ENCODE measurements at places on chromosomes 7 and 10.

- DNase-seq, result peak; percentile 21
These were observed 822 bp downstream of the SAMD9L start for GRCh38 chr7:93147363-93147762.

DNA sequence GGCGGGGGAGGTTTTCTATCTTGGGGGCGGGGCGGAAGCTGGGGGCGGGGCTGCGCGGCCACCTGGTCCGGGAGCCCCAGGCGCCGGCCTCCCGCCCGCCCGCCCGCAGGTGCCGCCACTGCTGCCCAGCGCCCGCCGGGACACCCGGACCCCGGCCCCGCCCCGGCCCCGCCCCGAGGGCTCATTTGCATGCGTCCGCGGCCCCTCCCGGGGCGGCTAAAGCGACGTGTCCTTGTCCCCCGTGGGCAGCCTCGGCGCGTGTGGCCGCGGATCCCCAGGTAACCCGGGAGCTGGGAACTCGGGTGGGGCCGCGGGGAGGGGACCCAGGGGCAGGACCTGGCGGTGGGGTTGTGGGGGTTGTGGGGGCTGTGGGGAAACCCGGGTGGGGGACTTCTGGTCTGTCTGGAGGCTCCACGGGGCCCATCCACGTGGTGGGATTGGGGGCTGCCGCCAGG is at the start of gene BHLHA15:
Gene BHLHA15, plus strand, starts transcription at position 219 of the 455 bp plus-strand sequence. CDS start 871 bp downstream, outside the sequence.
- no peak for DNase-seq

- DNase-seq, result no peak
These were observed 63.6 kb downstream of the ADARB2 start for GRCh38 chr10:1673568-1674345.

GRCh38 chr7:128321044-128321422 is 22.7 kb downstream of the RBM28 start:
- no peak for DNase-seq

DNA sequence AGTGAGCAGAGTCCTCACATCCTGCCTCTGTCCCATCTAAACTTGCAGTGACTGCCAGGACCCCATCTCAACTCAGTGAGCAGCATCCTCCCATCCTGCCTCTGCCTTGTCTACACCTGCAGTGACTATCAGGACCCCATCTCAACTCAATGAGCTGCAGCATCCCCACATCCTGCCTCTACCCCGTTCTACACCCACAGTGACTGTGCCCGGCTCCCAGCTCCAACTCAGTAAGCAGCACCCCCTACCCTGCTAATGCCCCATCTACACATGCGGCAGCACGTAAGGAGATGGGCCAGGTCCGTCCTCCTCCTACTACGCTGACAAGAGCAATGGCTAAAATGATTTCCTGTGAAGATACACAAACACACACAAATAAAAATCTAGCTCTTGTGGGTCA is 65.5 kb downstream of the TNS3 start:
- DNase-seq, result no peak

DNA sequence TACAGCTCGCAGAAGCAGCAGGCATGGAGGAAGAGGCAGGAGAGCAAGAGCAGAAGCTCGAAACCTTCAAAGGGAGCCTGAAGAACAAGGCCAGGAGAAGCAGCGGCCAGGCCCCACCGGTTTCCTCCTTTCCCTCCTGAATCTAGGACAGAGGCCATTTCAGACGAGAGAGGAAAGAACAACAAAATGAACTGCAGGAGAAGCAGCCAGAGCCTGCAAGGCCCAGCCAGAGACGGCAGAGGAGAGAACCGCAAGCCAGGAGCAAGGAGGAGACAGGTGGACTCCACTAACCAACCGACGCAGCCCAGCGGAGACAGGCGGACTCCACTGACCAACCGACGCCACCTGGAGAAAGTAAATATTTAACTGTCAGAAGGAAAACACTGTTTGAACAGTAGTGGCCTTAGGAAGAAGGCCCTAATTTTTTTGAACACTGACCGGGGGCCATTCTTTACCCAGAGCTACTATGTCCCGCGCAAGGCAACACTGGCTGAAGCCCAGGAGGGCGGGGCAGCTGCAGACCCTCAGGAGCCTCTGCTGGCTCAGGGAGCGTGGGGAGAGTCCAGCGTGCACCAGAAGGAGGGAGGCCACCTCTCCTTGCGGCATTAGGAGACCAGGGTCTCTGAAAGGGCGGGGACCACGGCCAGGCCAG is 559.2 kb downstream of the PTPRN2 start:
- no peak for DNase-seq

- no peak for DNase-seq
These were observed 11.8 kb downstream of the PON1 start for GRCh38 chr7:95312561-95312960.

DNA sequence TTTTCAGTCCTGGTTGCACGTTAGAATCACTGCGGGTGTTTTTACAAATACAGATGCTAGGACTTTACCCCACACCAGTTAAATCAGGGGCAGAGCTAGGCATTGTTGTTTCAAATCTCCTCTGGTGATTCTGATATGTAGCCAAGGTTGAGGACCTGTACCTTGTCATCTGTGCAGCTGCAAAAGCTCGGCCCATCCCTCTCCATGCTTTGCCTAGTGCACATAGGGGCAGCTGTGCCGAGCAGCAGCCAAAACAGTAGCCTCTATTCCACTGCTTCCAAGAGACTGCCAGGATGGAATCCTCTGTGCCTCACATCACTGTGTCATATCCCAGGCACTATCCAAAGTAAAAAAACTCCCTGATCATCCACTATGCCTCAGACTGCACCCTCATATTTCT is 181.3 kb downstream of the CDK14 start:
- no peak for DNase-seq

- no peak for DNase-seq
These were observed 48.5 kb upstream of the OSBPL3 start for GRCh38 chr7:25028370-25029021.

GRCh38 chr7:54260941-54261371 is 281.2 kb upstream of the VSTM2A start:
- no peak for DNase-seq

DNA sequence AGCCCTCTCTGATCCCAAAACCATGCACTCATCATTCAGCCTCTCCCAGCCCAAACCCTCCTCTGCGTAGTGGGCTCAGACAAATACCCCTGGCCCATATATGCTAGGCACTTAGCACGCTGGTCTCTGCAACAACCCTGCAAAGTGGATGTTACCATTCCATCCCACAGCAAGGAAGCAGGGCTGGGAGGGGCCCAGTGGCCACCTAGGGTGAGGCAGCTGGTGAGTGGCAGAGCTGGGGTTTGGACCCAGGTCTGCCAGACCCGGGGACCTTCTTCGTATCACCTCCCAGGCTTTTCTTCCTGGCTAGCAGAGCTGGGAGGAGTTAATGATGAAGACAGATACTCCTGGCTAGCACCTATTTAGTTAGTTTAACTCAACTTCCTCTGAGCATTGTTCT is 33.1 kb upstream of the SLC29A3 start:
- no peak for DNase-seq

DNA sequence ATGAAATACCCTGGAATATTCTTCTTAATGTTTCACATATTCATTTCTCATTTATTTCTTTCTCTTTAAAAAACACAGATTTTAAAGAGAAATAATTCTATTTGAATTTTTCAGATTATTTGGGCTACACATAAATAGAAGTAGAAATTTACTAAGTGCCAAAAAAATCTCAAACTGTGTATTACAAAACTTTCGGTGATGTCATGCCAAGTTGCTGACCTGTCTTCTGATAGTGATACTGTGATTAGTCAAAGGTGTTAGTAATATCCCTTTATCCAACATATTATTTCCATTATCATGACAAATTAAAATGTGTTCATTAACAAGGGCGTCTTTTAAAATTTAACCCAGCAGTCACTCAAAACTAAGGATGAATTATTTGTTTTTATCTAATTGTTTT is 60.1 kb downstream of the COL28A1 start:
- DNase-seq, result no peak

DNA sequence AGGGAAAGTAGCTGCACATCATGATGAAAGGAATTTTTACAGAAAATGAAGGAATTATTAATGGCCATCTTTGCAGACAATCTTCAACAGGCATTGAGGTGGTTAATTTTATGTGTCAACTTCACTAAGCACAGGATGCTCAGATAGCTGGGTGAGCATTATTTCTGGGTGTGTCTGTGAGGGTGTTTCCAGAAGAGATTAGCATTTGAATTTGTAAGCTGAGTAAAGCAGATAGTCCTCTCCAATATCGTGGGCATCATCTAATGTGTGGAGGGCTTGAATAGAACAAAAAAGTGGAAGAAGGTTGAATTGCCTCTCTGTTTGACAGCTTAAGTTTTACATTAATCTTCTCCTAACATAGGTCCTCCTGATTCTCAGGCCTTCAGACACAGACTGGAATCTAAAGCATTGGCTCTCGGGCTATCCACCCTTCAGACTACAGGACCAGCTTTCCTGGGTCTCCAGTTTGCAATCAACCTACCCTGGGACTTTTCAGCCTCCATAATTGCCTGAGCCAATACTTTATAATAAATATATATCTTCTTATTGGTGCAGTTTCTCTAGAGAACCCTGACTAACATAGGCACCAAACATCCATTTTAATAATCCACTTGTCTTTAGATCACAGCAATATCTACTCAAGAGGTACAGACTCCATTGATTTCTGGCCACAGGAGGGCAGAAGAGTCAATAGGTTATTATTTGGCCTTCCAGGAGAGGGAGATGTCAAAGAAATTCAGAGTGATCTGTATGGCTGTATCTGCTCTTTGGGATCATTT is 10.5 kb upstream of the CRPPA start:
- no peak for DNase-seq

- no peak for DNase-seq
These were observed 104.1 kb upstream of the GSDME start for GRCh38 chr7:24861336-24861735.

GRCh38 chr10:49360271-49361177 is 35.4 kb downstream of the DRGX start:
- DNase-seq, result no peak

GRCh38 chr7:133821171-133821570 is 306.0 kb upstream of the LRGUK start:
- no peak for DNase-seq

- DNase-seq, result no peak
These were observed 76.0 kb upstream of the IL6 start for GRCh38 chr7:22651036-22651435.

DNA sequence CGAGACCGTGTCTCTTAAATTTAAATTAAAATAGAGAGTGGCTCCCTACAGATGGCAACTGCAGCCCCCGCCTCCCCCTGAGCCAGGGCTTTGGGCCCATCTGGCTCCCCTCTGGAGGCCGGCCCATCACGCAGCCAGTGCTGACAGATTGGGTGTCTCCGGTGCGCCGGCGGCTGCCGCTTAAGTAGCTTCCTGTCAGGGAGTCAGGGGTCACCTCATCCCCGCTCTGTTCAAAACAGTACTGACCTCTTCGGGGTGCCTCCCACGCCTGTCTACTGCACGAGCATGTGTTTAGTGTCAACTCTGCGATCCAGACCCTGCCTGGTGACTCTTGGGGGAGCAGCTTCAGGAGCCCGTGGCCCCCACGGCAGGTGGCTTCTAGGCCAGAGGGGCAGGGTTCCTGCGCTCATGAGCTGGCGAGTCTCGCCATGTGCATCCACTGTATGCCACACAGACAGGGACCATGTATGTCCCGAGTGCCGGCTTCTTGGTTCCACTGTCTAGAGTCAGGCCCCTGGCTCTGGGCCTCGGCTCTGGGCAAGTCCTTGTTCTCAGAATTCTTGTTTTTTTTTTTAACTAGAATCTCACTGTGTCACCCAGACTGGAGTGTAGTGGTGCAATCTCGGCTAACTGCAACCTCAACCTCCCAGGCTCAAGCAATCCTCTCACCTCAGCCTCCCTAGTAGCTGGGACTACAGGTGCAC is 36.1 kb downstream of the KCTD7 start:
- no peak for DNase-seq

GRCh38 chr7:124777268-124777667 is 11.7 kb upstream of the GPR37 start:
- DNase-seq, result no peak

DNA sequence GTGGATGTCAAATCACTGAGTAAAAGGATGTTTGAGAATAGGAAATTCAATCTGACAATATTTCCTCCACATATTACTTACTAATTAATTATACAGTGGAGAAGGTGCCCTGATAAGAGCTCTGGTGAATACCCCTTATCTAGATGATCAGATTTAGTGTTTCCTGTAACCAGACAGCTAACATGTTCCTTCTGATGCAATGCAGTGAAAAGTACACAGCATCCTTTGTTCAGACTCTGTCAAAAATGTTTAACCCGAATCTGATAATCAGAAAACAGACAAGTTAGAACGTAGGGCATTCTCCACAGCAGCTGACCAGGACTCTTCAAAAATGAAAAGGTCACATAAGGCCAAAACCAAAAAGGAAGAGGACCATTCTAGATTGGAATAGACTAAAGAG is 46.2 kb downstream of the WDR11 start:
- no peak for DNase-seq

DNA sequence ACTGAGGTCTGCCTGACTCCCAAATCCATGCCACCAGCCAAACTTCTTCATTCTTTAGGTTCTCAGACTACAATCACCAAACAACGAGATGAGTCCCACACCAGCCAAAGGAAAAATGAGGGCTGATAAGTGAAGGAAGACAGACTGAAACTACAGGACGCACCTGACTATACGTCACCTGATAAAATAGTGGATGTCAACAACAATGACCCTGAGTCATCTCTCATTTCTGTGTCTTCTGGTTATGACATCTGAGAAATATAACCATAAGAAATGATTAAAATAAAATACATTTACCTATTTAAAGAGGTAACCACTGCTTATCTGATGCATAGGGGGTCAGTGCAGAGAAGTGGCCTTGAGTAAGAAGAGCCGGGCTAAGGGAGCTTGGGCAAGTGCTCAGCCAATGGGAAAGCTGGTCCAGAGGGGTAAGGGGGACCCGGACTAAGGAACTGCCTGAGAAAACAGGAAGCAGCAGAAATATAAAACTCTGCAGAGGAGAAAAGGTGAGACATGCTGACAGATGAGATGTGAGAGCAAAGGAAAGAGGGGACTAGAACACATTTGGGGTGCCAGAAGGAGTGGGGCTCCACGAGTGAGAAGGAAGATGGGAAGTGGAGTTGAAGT is 51.8 kb downstream of the HIPK2 start:
- DNase-seq, result no peak

GRCh38 chr10:91567815-91568214 is 65.1 kb downstream of the PPP1R3C start:
- DNase-seq, result no peak

- DNase-seq, result no peak
These were observed 5.0 kb downstream of the KNDC1 start for GRCh38 chr10:133164816-133165555.

DNA sequence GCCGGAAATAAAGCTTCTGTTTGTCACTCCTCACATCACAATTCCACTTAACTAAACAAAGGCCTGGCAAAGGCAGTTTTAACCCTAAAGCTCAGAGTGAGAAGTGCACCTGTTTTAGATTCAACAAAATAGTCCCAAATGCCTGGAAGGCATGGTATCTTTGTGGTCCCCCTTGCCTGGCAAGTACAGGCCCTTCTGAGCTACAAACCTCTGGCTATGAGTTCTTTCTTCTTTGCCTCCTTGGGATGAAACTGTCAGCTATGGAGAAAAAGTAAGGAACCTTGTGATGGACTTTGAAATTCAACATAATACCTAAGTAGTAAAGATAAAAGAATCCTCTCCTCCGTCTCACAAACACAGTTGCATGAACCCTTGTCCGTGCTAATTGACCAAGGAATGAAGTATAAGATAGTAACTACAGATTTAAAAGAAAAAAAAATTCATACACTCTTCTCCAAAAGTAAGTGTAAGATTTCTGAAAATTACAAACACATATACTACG is 244.5 kb upstream of the ETV1 start:
- DNase-seq, result no peak

All from central memory CD8-positive, alpha-beta T cell (primary cell).